Right atrium auricular region (tissue), 2 donors: ENCODE measurements at places on chromosomes 3 and 15. TPM values are rescaled to one million over a fixed set of nuclear protein-coding genes. Genes with fewer than 3 reads are reported as not detected.
A peak's percentile ranks its signal among the peaks of the same experiment; 100 is the strongest.

GRCh38 chr3:188673646-188674186 lies 498.1 kb upstream of the TPRG1 start:
- DNase-seq = no peak

DNA sequence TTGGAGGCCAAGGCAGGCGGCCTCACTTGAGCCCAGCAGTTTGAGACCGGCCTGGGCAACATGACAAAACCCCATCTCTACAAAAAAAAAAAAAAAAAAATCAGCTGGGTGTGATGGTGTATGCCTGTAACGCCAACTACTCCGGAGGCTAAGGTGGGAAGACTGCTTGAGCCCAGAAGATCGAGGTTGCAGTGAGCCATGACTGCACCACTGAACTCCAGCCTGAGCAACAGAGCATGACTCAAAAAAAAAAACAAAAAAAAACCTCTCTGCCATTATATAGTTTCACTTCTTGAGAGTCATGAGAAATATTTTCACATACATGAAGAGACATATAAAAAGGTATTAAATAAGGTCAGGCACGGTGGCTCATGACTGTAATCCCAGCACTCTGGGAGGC lies 45.9 kb upstream of the CP start:
- DNase-seq = no peak

SLC6A20 gene
- not detected for total RNA-seq

KNG1 gene
- total RNA-seq = 0.59 TPM

- DNase-seq = no peak
Observed at GRCh38 chr15:35852818-35853624, 307.1 kb upstream of the DPH6 start.

GRCh38 chr3:166451997-166452396 lies 614.8 kb upstream of the BCHE start:
- no peak for DNase-seq

- peak; percentile 65 for DNase-seq
Observed at GRCh38 chr3:27521179-27521871, 37.1 kb upstream of the SLC4A7 start.

DNA sequence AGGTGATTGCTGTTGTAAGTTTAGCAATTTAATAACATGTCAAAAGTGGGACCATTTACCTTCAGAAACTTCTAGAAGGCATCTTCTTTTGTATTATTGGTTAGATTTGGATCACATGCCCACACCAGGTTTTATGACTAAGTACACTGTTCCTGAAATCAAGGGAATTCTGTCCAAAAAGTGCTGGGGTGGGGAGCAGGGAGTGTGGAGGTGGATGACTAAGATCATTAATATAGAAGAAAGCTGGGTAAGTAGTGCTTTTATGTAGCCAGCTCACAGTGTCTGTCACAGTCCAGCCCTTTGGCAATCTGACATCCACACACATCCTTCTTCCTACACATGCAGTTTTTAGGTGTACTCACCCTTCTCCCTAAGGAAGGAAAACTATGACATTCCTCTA lies 120.0 kb downstream of the TMCO5A start:
- DNase-seq = no peak

GRCh38 chr3:128503164-128503651 lies 10.2 kb upstream of the GATA2 start:
- DNase-seq = peak; percentile 48

- no peak for DNase-seq
Observed at GRCh38 chr3:30113906-30114305, 492.5 kb upstream of the TGFBR2 start.

GRCh38 chr15:101654171-101654570 lies 2.0 kb upstream of the TM2D3 start:
- no peak for DNase-seq
